Effector memory CD8-positive, alpha-beta T cell (primary cell): ENCODE measurements at places on chromosomes 11 and 22.

DNA sequence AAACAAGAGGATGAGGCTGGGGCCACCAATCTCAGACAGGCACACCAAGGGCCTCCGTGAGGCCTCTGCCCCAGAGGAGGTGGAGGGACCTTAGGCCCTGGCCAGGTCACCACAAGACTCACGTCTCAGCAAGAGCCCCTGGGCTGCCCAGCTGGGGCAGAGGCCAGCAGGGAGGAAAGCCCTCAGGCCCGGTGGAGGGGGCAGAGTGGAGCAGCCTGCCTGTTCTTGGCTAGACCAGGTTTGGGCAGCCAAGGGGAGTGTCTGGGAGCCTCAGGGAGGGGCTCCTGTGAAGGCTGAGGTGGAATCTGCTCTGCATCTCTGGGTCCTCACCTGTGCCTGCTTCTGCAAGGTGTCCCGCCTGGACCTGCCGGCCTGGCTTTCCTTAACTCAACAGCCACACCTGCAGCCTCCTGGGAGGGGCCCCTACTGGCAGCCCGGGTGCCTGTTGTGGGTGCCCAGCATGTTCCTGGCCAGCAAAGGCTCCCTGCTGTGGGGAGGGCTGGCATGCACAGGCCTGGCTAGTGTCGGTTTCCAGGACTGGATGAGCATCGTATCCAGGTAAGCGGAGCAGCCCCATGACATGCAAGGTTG, 11.9 kb downstream of the TTLL12 start:
- no peak for DNase-seq
- H3K36me3 ChIP-seq, result peaks cover 12% of the 10 kb centered on the region
- no peak overlapping the region for H3K27ac ChIP-seq
- H3K27me3 ChIP-seq, result no peaks in the 10 kb centered on the region

DNA sequence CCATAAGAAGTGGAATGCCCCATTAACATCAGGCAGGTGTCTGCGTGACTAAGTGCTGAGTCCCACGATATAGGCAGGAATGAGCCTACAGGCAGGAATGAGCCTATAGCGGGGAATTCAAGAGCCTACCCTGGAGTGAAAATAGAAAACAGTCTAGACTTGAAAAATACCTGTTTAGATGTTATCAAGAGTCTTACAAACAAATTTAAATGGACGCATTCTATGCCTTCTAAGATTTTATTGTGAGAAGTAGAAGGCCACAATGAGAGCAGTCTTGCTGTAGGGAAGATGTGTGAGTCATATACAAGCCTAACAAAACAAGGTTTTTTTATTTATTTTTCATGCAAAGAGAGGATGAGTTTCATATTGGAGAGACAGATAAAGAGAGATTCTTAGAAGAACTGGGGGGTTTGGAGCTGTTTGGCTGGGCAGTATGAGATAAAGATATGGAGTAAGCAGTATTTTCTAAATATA, 200.8 kb upstream of the ZC3H12C start:
- H3K27ac ChIP-seq, result no peak overlapping the region
- no peaks in the 10 kb centered on the region for H3K27me3 ChIP-seq
- DNase-seq, result no peak
- H3K4me3 ChIP-seq, result no peak overlapping the region
- no peaks in the 10 kb centered on the region for H3K36me3 ChIP-seq

DNA sequence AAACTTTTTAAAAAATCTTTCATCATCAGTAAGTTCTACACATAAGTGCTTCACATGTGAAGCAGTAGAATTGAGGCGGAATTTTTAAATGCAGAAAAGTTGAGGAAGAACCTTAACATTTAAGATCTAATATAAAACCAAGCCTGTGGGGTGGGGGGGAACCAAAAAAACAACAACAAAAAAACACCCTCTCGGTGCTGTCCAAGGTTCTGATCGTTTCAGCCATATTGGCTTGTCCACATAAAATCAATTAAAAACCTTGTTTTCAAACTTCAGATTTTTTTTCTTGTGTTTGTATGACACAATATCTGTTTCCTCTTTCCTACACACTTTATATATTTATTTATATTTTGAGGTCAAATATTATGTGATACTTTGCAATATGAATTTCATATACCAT, 130.0 kb downstream of the WNT7B start:
- H3K4me3 ChIP-seq, result no peak overlapping the region
- peaks cover 25% of the 10 kb centered on the region for H3K36me3 ChIP-seq
- H3K4me1 ChIP-seq, result peaks cover 4% of the 10 kb centered on the region
- no peak overlapping the region for H3K27ac ChIP-seq
- H3K27me3 ChIP-seq, result no peaks in the 10 kb centered on the region
- no peak for DNase-seq

DNA sequence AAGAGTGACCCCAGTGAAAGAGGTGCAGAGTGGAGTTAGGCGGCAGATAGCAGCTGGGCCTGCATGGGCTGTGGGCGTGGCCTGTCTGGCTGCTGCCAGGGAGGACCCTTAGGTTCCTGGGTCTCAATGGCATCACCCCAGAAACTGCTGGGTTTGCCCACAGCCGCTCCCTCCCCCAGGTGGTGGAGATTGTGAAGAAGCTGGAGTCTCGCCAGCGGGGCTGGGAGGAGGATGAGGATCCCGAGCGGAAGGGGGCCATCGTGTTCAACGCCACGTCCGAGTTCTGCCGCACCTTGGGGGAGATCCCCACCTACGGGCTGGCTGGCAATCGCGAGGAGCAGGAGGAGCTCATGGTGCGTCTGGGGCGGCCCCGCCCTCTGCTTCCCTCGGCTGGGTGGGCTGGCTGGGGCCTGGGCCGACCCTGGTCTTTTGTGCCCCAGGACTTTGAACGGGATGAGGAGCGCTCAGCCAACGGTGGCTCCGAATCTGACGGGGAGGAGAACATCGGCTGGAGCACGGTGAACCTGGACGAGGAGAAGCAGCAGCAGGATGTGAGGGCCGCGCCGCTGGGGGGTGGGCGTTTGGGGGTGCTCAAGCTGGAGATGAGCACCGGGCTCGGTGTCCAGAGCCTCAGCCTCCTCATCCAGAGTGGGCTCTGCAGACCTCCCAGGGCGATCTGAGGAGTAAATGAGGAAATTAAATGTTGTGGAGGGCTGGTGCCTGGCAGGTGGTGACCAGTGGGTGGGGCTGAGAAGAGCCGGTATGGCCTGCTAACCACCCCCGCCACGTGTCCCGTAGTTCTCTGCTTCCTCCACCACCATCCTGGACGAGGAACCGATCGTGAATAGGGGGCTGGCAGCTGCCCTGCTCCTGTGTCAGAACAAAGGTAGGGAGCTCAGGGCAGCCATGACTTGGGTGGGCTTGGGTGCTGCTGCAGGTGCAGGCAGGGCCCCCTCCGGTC, 15.0 kb downstream of the SART1 start:
- H3K4me3 ChIP-seq, result no peak overlapping the region
- no peak for DNase-seq
- no peaks in the 10 kb centered on the region for H3K27me3 ChIP-seq
- peak overlapping the region; percentile 61 for H3K27ac ChIP-seq
- peaks cover 6% of the 10 kb centered on the region for H3K4me1 ChIP-seq

DNA sequence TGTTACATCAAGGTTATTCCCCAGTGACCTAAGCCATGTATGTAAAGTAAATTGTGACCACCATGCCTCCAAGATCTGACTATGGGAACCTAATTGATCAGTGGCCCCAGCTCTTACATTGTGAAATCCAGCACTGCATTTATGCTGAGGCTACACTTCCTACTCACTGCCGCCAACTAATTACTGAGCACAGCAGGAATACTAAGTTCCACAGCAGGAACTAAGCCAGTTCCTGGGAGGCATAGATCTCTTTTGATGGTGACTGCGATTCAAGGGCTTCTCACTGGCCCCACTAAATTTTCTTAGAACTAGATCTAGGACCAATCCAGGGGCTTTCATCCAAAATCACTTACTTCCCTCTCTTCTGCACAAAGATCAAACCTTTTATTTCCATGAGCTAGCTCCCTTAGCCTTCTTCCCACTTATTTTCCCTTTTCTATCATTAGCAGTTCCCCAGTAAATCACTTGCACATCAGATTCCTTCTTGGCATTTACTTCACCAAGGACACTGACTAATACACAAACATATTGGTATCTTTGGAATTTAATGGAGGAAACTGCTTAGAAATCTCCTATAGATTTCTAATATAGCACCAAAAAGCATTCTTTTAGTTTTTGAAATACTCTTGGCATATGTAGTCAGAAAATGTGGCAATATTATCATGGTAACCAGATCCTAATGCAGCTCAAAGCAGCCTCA, 46.0 kb downstream of the CNTN5 start:
- no peaks in the 10 kb centered on the region for H3K27me3 ChIP-seq
- H3K36me3 ChIP-seq, result no peaks in the 10 kb centered on the region
- no peaks in the 10 kb centered on the region for H3K4me1 ChIP-seq
- H3K27ac ChIP-seq, result no peak overlapping the region
- no peak overlapping the region for H3K4me3 ChIP-seq
